Activated T-cell treated with anti-CD3 and anti-CD28 coated beads, Interleukin-2, amount 50 U/mL, for 4 hours (primary cell): ENCODE measurements at places on chromosomes 4 and X.

DNA sequence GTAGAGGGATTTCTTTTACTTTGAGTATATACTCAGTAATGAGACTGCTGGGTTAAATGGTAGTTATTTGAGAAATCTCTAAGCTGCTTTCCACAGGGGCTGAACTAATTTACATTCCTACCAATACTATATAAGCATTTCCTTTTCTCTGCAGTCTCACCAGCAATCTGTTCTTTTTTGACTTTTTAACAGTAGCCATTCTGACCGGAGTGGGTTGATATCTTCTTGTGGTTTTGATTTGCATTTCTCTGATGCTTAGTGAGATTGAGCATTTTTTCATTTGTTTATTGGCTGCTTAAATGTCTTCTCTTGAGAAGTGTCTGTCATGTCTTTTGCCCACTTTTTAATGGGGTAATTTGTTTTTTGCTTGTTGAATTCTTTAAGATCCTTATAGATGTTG, 43.3 kb downstream of the SPCS3 start:
- DNase-seq: no peak

DNA sequence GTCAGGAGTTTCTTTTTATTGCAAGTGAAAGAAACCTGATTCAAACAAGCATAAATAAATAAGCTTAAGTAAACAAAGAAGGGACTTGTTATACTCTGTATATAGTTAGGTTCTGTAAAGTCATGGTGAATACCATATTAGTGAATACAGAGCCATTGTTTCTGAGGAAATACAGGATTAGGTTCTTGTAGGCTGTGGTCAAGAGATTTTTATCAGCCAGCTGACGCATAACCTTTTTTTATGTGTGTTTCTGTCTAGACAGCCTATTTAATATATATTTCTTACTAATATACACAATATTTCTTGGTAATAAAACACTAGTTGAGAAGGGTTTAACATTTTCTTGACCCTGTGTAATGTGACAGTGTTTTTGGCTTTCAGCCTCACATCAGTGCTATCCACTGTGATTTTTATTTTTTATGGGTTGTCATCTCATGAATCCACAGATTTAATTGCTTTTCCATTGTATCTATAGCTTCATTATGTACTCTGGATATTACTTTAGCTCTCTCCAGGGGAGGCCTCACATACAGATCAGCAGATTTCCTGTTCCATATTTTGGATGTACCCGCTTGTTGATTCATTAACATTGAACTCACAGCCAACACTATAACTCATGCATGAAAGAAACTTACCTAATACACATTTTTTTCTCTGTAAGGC, 8.0 kb downstream of the HERC3 start:
- no peak for DNase-seq

DNA sequence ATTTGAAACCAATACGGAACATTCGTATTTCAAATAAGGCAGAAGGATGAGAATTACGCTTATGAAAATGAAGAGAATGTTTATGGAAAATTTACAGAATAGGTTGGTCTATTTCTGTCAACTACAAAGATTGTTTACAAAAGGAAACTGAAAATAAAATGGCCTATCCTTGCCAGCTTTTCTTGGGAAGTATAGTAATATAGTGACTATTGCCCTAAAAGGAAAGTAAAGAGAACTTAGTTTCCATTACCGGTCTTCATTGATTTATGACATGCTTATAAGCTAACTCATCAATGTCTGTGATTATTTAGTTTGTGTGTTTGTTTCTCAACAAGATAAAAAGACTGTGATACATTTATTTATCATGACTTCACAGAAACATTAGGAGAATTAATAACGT, 2.9 kb upstream of the SPRY1 start:
- no peak for DNase-seq

DNA sequence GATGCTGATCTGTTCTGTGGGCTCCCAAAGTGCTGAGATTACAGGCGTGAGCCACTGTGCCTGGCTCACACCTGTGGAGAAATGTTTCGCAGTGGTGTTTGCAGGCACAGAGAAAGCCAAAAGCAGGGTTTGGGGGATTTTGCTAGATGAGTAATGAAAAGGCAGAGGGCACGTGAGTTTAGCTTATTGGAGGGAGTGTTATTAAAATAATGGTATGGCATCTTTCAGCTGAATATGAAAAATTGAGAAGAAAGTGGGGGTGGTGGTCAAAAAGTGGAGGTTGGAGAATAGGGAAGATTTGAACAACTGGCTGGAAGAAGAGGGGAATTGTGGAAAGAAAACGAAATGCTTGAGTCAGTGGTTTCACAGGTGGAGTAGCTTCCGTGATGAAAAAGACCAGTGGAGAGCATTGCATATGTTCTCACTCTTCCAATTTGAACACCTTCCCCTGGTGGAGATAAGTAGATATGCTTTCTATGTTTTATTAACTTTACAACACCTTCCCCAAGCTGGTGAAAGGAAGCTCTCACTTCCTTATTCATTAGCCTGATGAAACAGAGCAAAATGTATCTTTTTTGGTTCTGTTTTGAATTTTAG, 1.1 kb upstream of the CHST7 start:
- peak; percentile 9 for DNase-seq

DNA sequence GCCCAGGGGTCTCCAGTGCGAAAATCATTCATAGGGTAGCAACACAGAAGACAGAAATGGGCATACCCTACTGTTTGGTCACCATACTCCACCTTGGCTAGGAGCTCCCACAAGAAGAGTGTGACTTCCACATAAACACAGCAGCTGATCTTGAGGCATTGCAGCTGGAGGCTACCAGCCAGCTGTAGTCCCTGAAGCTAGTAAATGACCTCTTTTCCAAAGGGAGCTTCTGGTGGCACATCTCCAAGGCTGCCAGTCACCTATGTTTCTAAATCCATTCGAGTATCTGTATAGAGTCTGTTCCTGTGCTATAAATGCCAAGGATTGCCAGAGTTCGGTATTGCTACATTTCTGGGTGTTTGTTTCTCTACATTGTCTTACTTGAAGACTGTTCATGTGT, 21.3 kb upstream of the PNPLA4 start:
- no peak for DNase-seq

DNA sequence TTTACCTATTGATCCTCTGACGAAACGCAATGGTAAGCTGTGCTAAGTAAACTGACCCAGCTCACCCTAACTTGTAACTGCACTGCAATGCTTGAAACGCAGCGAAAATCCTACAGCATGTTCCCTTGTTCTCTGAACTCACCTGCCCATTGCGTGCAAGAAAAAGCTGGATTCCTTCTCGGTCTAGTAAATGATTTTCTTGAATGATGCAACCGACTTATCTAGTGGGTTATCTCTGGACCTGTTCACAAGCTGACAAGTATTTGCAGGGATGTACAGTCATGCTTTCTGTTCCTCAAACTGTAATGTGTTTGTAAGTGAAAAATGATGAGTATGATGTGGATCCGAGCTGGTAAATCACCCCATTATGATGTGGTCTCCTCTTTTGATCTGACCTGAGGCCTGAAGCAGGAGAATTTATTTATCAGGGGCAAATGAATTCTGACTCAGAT, 140.1 kb downstream of the BTC start:
- no peak for DNase-seq

DNA sequence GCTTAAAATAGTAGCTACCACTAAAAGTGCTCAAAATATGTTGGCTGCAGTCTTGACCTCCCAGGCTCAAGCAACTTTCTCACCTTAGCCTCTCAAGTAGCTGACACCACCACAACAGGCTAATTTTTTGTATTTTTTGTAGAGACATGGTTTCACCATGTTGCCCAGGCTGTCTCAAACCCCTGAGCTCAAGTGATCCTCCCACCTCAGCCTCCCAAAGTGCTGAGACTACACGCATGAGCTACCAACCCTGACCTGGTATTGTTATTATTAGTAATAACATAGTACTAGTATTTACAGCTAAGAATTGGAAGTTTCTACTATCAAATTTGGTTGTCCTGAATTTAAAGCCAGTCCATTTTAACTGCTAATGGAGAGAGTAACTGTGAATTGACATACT, 18.0 kb downstream of the STAP1 start:
- no peak for DNase-seq

DNA sequence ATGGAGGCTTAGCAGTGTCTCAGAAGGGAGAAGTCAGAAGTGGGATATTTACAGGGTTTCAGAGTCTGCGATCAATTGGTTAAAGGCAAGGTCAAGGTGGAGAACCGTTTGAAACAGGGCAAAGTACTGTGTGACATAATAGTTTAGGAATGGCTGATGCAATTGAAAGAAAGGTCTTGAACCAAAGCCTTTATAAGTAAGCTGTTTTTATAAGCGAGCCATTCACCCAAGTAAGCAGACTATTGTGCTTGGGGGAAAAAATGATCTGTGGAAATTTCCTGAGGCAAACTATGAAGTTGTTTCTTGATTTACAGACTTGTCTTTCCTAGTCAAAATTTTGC, 327.3 kb downstream of the CAMK2D start:
- DNase-seq: no peak

GRCh38 chrX:136112778-136113177, 34.6 kb upstream of the FHL1 start:
- no peak for DNase-seq

DNA sequence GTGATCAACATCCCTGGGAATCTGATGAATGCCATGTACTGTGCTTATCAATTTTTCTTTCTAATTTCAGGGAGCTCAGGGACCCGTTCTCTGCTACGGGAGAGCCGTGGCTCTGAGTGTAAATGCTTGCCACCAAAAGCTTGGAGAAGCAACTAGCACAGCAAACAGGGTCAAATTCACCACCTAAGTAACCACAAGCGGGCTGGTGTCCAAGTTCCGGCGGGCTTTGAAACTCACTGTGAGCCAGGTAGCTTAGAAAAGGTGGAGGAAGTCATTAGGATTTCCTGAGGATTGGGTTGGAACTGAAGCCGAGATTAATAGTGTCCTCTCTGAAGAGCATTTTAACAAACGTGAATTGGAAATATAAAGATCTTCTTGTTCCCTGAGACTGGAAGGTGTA, 87.2 kb downstream of the CLDN34 start:
- no peak for DNase-seq

DNA sequence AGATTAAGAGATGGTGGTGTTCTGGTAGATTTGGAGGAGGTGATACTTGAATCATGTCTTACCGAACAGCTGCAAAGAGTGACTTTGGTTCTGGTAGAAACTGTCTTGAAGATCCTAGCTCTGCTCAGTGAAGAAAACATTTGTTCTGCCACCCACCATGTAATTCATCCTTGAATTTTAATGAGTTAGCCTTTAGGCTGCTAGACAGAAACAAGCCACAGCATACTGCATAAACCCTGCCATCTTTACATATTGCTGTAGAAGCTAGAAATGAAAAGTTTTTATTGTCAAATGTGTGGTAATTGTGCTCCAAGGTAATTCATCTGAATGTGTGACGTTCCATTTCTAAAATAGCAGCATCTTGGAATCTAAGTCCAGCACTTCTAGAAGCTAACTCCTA, 161.0 kb upstream of the RAPGEF2 start:
- DNase-seq: no peak

DNA sequence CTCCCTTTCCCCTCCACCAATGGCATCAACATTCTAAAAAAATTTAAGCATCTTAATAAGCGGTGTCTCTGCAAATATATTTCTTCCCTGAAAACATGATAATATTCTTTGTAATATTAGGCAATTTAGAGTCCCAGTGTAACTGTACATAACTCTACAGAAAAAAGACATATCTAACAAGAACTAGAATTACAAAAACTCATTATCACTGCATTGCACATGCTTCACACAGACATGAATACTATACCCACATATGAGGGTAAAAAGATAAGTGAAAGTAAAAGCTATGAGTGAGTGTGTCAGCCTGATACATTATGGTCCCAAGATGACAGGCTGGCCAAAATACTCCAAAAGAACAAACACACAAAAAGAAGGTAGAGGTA, 2.4 kb upstream of the FGB start:
- no peak for DNase-seq

DNA sequence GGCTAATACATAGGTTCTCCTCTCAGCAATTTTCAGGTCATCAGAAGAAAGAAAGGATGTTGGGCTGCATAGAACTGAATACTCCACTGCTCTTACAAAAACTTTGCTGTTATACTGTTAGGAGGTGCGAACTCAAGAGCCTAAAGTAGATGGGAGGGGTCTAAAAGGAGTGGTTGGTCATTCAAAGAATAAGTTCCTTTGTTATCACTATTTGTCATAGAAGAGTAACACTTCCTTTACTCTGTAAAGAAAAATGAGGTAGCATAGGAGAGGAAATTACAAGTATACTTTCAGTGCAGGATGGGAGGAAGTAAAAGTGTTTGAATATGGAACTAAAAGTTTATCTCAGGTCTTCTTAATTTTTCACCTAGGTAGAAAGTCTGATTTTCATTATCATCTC, 61.5 kb downstream of the CCNI start:
- no peak for DNase-seq
